ENCODE measurements at places on chromosomes 1 and 21.

GRCh38 chr1:228281631-228282328, 73.9 kb downstream of the OBSCN start:
- DNase-seq = no peak

DNA sequence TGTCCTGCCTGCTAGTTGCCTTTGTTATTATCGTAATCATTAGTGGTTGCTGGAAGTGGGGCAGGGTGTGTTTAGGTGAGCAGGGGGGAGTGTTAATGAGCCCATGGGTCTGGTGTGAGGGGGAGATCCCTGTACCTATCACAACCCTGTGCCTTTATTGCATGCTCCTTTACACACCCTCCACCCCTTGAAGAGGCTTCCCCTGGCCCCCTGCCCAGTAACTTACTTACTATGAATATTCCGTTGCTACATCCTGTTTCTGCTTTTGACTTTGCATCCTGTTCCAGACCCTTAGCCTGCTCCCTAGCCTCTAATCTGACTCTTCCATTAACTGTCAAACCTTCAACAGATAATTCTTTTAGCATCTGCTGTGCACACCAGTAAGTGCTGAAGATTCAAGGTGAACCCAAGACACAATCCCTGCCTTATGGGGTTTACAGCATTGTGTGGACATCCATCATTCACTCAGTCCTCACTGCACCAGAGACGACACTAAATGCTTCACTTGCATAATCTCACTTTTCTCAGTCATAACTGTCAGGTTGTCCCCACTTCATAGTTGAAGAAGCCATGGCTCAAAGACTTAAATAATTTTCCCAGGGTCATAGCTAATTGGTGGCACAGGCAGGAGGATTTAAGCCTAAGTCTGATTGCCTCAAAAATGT, 47.9 kb downstream of the CDC7 start:
- DNase-seq = no peak

GRCh38 chr1:190453550-190453949, 24.1 kb downstream of the BRINP3 start:
- DNase-seq = peak; percentile 2

- peak; percentile 34 for DNase-seq
Measured at GRCh38 chr1:200409203-200409760, 554 bp downstream of the ZNF281 start.

DNA sequence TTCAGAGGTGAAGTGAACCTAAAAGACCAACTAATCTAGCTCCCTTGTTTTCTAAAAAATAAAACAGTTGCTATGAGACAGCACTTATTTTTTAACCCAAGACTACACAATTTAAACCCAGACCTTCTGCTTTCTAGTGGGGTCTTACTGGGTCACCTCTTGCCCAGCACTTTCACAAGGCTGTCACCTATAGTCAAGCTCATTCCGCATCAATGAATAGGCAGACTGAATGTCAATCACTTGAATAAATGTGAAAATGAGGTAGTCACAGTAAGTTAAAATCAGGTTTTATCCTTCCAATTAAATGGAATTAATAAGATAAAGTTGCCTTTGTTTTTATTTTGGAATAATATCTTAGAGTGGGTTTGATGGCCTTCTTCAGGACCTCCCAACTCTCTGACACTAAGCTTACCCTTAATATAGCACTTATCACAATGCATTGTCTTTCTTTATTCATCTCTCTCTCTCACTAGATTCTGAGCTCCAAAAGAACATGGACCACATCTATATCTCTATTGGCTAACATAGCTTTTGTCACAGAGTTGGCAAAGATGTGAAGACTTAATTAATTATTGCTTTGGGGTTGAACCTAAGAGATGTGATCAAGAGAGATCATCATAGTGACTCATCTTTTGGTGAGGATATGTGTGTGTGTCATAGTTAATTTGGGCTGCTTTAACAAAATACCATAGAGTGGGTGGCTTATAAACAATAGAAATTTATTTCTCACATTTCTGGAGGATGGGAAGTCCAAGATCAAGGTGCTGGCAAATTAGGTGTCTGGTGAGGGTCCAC, 248.7 kb upstream of the DAB1 start:
- no peak for DNase-seq

GRCh38 chr1:155454096-155454495, 108.5 kb downstream of the ASH1L start:
- peak; percentile 58 for DNase-seq

DNA sequence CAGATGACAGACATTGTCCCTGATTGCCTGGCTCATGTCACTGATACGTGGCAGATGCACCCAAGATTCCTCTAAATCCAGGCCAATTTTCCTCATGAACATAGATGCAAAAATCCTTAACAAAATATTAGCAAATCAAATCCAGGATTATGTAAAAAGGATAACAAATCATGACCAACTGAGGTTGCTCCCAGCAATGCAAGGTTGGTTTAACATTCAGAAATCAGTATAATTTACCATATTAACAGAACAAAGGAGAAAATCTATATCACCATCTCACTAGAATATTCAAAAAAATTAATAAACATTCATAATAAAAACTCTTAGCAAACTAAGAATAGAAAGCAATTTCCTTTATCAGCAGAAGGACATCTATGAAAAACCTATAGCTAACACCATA, 39.7 kb downstream of the FAF1 start:
- no peak for DNase-seq
